ENCODE measurements at places on chromosomes 3 and 15.
A peak's percentile ranks its signal among the peaks of the same experiment; 100 is the strongest.

DNA sequence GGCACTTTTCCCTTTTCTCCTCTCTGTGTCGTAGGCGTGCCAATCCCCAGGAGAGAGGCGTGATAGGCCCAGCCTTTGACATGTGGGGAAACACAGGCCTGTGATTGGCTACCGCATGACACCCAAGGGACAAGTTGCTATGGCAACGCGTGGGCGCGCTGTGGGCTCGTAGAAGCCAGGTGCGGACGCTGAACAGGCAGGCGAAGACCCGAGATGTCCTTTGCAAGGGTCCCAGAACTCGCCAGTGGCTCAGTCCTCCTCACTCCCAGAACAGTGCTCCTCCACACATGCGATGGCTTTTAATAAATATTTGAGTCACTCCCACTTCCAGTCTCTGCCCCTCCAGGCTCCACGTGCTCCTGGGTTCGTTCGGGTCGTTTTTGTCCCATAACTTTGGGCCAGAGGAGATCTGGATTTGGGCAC, 4.2 kb downstream of the SLC51B start:
- H3K27me3 ChIP-seq: no peaks in the 10 kb centered on the region
- peak overlapping the region; percentile 64 for H3K27ac ChIP-seq
- DNase-seq: peak; percentile 82
- H3K4me3 ChIP-seq: no peak overlapping the region
- peaks cover 28% of the 10 kb centered on the region for H3K4me1 ChIP-seq
- no peaks in the 10 kb centered on the region for H3K36me3 ChIP-seq

DNA sequence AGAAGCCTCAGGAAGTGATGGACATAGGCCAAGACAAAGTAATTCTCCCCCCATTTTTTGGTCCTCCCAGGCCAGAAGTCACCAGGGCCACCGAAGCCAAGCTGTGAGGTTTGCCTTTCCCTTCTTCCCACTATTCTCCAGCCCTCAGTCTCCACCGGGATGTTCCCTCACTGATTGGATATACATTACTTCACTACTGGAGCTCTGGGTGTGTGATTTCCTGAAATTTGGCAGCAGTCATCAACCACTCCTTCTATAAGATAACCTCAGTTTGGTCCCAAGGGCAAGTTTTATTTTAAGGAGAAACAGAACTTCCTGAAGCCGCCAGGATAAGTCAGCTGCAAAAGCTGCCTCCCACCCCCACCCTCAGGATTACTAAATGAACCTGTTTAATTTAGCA, 11.3 kb downstream of the SLCO2A1 start:
- H3K36me3 ChIP-seq: no peaks in the 10 kb centered on the region
- H3K4me1 ChIP-seq: no peaks in the 10 kb centered on the region
- no peaks in the 10 kb centered on the region for H3K27me3 ChIP-seq
- H3K4me3 ChIP-seq: no peak overlapping the region
- DNase-seq: no peak

GRCh38 chr3:51712963-51713362, 6.1 kb downstream of the GRM2 start:
- H3K4me1 ChIP-seq: no peaks in the 10 kb centered on the region
- peaks cover 10% of the 10 kb centered on the region for H3K27me3 ChIP-seq
- no peak overlapping the region for H3K27ac ChIP-seq

DNA sequence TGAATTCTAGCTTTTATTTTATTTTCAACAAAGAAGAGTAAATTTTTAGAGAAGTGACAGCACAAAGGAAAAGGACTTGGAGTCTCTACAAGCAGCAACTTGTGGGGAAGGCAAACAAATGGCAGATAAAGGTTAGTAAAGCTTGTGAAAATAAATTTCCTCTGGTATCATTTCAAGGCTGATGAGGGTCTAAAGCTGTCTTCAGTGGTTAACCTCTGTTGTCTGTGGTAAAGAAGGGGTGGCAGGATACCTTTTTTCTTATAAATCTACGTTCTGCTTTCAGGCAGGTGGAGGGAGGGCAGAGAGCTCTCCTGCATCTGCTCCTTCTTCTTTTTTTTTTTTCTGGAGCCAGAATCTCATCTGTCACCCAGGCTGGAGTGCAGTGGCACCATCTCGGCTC, 50.5 kb downstream of the NMD3 start:
- H3K36me3 ChIP-seq: no peaks in the 10 kb centered on the region
- no peaks in the 10 kb centered on the region for H3K27me3 ChIP-seq
- no peak overlapping the region for H3K27ac ChIP-seq
- no peak for DNase-seq
- H3K4me3 ChIP-seq: no peak overlapping the region
- peaks cover 2% of the 10 kb centered on the region for H3K4me1 ChIP-seq

- peaks cover 22% of the 10 kb centered on the region for H3K36me3 ChIP-seq
- no peak overlapping the region for H3K4me3 ChIP-seq
Observed at GRCh38 chr3:58175187-58175436, 35.7 kb downstream of the DNASE1L3 start.

GRCh38 chr3:127834771-127835170, 12.5 kb upstream of the MGLL start:
- no peak overlapping the region for H3K27ac ChIP-seq
- H3K4me1 ChIP-seq: no peaks in the 10 kb centered on the region
- no peaks in the 10 kb centered on the region for H3K36me3 ChIP-seq
- no peak overlapping the region for H3K4me3 ChIP-seq
